ENCODE measurements at places on chromosomes 11 and 22. TPM values are rescaled to one million over a fixed set of nuclear protein-coding genes. Genes with fewer than 3 reads are reported as not detected.

The ROM1 gene
- 3.7 TPM for total RNA-seq

The CCDC89 gene
- 0.39 TPM for total RNA-seq

The OSBP2 gene
- 11.6 TPM for total RNA-seq

The KCTD14 gene
- 0.94 TPM for total RNA-seq

The PNPLA3 gene
- 1.5 TPM for total RNA-seq

The OR8G5 gene
- not detected for total RNA-seq

The ARHGEF17 gene
- 42.2 TPM for total RNA-seq

The APOL4 gene
- 10.8 TPM for total RNA-seq

The NRIP3 gene
- total RNA-seq: 1.9 TPM

The OR51I1 gene
- total RNA-seq: not detected

The PATE4 gene
- total RNA-seq: not detected

The MYBPC3 gene
- total RNA-seq: 1,049 TPM

The PTPN5 gene
- total RNA-seq: 2.3 TPM

The DTX4 gene
- 5.0 TPM for total RNA-seq

The TBX1 gene
- total RNA-seq: 0.47 TPM

The OR6A2 gene
- not detected for total RNA-seq
